ENCODE measurements at places on chromosomes 6 and 20. TPM values are rescaled to one million over a fixed set of nuclear protein-coding genes. Genes with fewer than 3 reads are reported as not detected.

- peaks cover 36% of the 10 kb centered on the region for H3K4me1 ChIP-seq
- DNase-seq = no peak
- H3K27ac ChIP-seq = no peak overlapping the region
- H3K27me3 ChIP-seq = no peaks in the 10 kb centered on the region
- H3K36me3 ChIP-seq = peaks cover 4% of the 10 kb centered on the region
Measured at GRCh38 chr20:41045671-41046070, 17.0 kb downstream of the TOP1 start.

- H3K4me3 ChIP-seq = no peak overlapping the region
- no peaks in the 10 kb centered on the region for H3K27me3 ChIP-seq
- H3K36me3 ChIP-seq = no peaks in the 10 kb centered on the region
Measured at GRCh38 chr6:110053395-110054240, 75.5 kb downstream of the GPR6 start.

DNA sequence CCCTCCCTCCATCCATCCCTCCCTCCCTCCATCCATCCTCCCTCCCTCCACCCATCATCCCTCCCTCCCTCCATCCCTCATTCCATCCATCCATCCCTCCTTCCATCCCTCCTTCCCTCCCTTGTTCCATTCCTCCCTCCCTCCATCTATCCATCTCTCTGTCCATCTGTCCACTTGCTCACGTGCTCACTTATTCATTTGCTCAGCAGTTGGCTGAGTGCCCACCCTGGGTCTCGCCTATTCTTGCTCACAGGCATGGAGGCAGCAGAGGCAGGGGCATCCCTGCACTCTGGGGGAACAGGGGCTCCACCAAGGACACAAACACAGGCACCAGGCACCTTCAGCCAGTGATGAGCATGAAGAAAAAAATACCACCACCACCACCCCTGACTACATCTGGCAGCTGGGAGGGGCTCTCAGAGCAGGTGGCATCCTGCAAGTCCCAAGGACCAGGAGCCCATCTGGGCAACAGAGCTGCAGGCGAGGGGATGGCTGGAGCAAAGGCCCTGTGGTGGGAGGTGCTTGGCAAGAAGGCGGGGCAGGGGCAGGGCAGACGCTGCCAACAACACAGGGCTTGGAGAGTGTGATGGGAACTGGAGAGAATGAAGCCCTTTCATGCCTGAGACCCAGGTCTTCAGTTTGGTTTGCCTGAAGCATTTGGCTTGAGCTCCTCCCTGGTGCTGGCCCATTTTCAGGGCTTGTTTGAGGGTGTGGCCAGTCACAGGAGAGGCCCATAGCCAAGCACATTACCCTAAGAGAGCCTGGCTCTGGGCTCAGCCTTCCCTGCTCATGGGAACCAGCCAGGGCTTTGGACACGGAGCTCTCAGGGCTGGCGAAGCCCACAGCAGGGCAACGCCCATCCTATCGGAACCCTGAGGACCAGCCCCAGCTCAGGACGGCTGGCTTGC, 40.2 kb upstream of the MRGBP start:
- DNase-seq = no peak
- no peak overlapping the region for H3K4me3 ChIP-seq
- H3K36me3 ChIP-seq = no peaks in the 10 kb centered on the region
- no peak overlapping the region for H3K27ac ChIP-seq
- peaks cover 17% of the 10 kb centered on the region for H3K4me1 ChIP-seq

DNA sequence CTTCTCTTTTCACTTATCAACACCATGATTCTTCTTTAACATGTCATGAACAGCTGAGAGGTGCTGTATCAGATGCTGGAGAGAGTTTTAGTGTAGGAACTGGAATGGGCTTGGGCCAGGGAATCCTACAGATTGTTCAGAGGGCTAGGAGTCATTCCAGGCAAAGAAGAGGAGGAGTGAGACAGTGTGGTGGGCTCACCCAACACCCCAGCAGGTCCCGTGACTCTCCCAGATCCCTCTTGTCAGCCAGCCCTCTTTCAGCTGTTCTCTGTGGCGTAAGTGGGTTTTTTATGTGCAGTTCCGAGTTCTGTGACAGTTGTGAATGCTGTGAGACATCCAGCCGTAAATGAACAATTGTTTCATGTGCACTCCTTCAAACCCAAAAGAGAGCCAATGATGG, 31.4 kb upstream of the CEP162 start:
- H3K27ac ChIP-seq = no peak overlapping the region
- H3K27me3 ChIP-seq = no peaks in the 10 kb centered on the region
- H3K4me1 ChIP-seq = no peaks in the 10 kb centered on the region
- H3K36me3 ChIP-seq = no peaks in the 10 kb centered on the region
- no peak overlapping the region for H3K4me3 ChIP-seq

DNA sequence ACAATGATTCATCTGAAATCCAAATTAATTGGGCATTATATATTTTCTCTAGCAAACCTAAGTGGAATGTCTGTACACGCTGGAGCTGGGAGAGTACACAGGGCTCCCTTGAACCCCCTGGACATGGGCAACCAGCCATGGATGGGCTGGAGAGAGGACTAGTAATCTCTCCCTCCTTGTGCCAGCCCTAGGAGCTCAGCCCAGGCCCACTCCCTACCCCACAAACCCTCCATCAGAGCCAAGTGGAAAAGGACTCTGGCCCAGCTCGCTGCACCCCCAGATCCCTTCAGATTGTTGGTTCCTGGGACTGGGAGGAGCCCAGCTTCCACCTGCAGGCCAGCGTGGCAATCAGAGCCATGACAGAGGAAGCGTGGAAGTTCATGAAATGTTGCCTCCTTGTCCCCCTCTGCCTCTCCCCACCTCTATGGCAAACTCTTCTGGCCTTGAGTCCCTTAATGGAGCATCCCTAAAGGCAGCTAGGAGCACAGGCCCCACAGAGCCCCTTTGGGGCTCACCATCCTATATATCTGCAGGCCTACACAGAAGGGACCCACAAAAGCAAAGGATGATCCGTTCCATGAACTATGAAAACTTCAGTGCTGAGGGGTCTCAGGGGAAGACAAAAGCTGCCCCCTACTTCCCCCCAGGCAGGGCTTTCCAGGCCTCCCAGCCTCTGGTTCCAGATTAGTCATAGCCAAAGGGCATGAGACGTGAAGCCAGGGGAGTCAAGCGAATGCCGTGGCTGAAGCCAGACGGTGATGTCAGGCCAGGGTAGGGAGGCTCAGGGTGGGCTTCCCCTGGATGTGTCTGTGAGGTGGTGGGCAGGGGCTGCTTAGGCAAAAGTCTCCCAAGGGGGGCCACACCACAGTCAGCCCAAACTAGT, 126.4 kb upstream of the MAFB start:
- H3K4me1 ChIP-seq = peaks cover 8% of the 10 kb centered on the region
- H3K36me3 ChIP-seq = no peaks in the 10 kb centered on the region
- H3K27me3 ChIP-seq = no peaks in the 10 kb centered on the region
- H3K27ac ChIP-seq = no peak overlapping the region
- no peak for DNase-seq

DNA sequence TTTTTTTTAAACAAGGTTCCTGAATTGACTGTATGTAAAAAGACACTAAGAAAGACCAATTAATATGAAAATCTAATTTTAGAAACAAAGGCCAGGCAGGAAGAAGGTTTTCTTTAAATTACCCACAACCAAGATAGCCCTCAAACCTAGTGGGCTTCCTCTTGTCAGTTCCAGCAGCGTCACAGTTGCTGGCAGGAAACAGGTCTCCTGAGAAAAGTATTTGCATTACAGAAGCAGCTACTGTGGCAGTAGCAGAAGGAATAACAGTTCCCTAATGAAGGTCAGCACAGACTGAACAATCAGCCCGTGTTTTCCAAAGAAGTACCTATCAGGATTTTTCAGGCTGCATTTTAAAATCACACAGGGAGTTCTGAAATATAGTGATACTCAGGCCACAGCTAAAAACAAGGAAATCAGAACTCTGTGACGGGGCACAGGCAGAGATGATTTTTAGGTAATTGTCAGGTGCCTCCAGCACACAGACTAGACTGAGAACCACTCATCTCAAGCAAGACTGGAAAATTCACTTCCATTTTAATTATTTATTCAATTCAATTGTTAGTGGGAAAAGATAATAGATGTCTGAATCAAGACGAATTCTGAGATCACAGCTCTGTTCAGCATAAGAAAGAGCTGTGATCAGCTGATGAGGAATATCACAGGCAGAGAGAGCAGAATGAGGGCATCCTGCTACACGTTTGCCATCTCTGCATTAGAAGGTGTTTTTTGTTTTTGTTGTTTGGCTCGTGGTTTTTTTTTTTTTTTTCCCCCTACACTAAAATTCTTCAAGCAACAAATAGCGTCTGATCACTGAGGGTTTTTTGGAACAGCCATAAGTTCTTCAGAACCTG, 230.5 kb upstream of the KHDRBS2 start:
- no peak for DNase-seq
- H3K27ac ChIP-seq = no peak overlapping the region
- no peaks in the 10 kb centered on the region for H3K36me3 ChIP-seq
- H3K4me1 ChIP-seq = no peaks in the 10 kb centered on the region
- H3K4me3 ChIP-seq = no peak overlapping the region

- H3K27ac ChIP-seq = no peak overlapping the region
- peaks cover 52% of the 10 kb centered on the region for H3K27me3 ChIP-seq
- H3K4me3 ChIP-seq = no peak overlapping the region
- no peak for DNase-seq
- H3K4me1 ChIP-seq = peaks cover 13% of the 10 kb centered on the region
Measured at GRCh38 chr20:57576617-57577550, 16.0 kb downstream of the PCK1 start.

- peaks cover 5% of the 10 kb centered on the region for H3K36me3 ChIP-seq
- peak overlapping the region; percentile 56 for H3K4me3 ChIP-seq
- DNase-seq = peak; percentile 95
- peak overlapping the region; percentile 65 for H3K27ac ChIP-seq
- no peaks in the 10 kb centered on the region for H3K27me3 ChIP-seq
Measured at GRCh38 chr6:44237021-44237812, 9.7 kb upstream of the HSP90AB1 start.

- DNase-seq = no peak
- H3K27ac ChIP-seq = peak overlapping the region; percentile 62
- H3K27me3 ChIP-seq = no peaks in the 10 kb centered on the region
- H3K36me3 ChIP-seq = no peaks in the 10 kb centered on the region
- peaks cover 86% of the 10 kb centered on the region for H3K4me1 ChIP-seq
Measured at GRCh38 chr6:136763716-136764516, 28.4 kb downstream of the MAP3K5 start.

GRCh38 chr6:167330750-167331149, 5.9 kb downstream of the TTLL2 start:
- no peaks in the 10 kb centered on the region for H3K36me3 ChIP-seq
- no peak overlapping the region for H3K27ac ChIP-seq
- H3K4me1 ChIP-seq = no peaks in the 10 kb centered on the region
- DNase-seq = no peak
- H3K4me3 ChIP-seq = no peak overlapping the region
- no peaks in the 10 kb centered on the region for H3K27me3 ChIP-seq

GRCh38 chr6:21886542-21887151, 293.1 kb downstream of the SOX4 start:
- H3K27ac ChIP-seq = no peak overlapping the region
- DNase-seq = no peak
- H3K36me3 ChIP-seq = no peaks in the 10 kb centered on the region
- H3K4me3 ChIP-seq = no peak overlapping the region

GRCh38 chr6:40899684-40900155, 139.3 kb downstream of the UNC5CL start:
- DNase-seq = no peak
- H3K27ac ChIP-seq = no peak overlapping the region
- no peaks in the 10 kb centered on the region for H3K27me3 ChIP-seq

The TPBG gene
- polyA plus RNA-seq = 0.39 TPM

The OR2B3 gene
- not detected for polyA plus RNA-seq

The DSTN gene
- 63.8 TPM for polyA plus RNA-seq

All from CD14-positive monocyte (primary cell).